ENCODE measurements at places on chromosomes 1 and 21.

GRCh38 chr1:2334883-2335534 is 56.3 kb downstream of the MORN1 start:
- no peak for DNase-seq

DNA sequence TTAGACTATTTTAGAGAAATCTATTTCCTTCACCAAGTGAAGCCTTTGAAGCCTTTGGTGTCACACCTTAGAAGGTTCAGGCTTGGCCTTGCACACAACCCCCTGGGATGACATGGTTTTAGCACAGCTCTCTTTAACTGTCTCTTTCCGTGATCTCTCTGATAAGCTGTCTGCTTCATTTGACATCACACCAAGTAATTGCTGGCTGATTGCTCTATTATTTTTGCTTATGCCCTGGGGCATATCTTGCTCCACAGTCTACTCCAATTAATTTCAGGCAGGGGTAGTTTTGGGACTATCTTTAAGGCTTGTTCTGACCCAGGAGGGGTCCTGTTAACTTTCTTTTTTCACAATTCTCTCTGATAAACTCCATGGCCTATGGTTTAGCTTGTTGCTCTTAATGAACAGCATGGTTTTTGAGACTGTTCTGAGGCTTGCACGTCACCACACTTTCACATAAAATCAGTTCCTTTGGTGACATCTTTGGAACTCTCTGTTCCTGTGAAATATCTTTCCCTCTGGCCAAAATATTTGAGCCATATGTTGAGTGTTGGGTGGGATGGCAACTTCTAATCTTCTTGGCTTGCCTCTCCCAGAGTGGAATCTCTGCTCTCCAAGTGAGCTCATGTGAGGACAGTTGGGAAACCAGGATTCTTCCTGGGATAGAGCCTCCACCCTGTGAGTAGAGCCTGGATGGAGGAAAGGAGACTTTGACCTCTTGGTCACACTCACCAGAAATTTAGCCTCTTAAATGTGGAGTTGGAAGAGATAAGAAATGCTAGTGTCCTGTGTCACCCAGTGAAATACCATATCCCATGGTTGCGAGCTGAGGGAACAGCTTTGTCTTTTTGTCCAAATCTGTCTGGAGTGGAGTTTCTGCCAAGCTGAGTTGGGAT is 63.6 kb downstream of the MAP3K21 start:
- DNase-seq = no peak

DNA sequence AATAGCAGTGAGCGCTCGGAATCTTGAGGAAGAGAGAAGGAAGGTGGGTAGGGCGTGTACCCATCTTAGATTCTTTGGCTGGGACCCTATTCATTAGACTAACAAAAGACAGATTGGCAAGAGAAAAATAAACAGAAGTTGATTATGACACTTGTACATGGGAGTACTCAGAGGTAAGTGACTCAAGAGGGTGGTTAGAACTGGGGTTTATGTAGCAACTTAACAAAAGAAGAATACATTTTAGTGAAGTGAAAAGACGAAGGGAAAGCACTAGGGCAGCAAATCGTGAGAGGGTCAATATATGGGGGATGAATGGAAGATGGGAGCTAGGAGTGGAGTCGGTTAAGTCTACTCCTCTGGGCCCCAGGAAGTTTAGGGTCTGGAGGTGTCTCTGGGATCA is 25.8 kb upstream of the RCC2 start:
- no peak for DNase-seq

DNA sequence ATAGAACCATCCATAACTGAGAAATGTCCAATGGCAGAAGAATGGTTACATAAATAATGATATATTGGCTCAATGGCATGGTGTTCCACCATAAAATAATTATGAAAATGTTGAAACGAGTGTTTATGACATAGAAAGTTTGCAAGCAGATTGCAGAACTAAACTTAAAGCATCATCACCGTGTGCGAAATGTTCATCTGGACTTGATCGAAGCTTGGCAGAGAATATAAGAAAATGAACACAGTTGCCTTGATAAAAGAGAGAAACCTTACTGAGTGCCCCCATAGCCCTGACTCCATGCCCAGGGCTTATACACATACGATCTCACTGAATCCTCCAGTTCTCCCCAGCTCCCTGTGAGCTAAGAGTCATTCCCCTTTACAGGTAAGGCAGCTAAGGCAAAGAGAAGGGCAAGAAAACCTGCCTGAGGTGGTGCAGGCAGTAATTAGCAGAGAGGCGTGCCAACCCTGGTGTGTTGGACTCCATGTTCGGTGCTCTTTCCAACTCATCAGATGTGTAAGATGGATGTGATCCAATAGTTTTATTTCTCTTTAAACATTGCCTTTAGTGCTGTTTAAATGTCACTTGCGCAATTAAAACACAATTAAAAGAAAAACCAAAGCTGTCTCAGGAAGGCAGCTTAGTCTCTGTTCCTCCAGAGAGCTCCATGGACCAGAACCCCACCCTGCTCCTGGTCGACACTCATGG is 21.8 kb upstream of the SPOCD1 start:
- no peak for DNase-seq

GRCh38 chr1:31640964-31641363 is 3.7 kb downstream of the PEF1 start:
- no peak for DNase-seq

GRCh38 chr1:96016219-96016618 is 705.4 kb upstream of the PTBP2 start:
- no peak for DNase-seq

- no peak for DNase-seq
These were observed 61.5 kb upstream of the KLHDC7A start for GRCh38 chr1:18419113-18419844.

DNA sequence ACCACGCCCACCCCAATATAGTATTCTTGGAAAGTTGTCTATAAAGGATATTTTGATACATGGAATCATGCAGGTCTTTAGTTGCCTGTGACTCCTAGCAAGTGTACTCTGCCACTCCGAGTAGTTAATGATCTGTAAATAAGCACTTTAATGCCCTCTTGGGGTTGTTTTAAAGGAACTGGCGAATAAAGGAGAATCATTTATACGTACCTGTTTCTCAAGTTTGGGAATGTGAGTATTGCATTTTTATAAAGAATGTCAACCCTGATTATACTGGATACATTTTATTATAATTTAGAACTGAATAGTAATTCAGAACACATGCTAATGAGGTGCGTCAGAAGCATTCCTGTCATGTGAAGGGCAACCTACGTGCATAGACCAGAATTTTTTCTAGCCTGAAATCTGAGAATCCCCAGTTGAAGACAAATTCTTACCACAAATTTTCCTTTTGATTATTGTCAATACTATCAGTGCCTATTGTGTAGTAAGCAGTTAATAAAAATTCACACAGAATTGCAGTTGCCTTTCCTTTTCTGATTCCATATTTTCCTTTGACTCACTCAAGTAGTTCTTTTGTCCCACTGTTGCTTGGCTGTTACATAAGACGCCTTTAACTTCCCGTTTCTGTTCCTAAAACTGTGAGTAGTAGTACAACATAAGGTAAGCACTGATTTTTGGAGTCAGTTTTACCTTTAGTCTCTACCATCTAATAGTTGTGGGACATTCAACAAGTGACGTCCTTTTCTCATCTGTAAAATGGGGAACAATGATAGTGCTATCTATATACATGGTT is 5.1 kb downstream of the AHCYL1 start:
- no peak for DNase-seq

DNA sequence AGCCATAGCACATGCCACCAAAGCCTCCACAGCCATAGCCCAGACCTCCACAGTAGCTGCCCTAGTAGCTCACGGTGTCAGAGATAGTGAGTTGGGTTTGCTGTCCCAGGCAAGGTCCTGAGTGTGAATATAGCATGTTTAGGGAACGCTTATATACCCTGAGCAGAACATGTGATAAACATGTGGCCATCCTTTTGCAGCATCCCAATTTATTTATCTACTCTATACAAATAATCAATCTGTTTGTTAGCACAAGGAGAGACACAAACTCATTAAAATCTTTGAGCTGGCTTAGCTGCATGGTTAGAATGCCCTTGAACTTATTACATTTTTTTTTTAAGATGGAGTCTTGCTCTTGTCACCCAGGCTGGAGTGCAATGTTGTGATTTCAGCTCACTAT is at the start of gene KRTAP19-2:
Gene KRTAP19-2 (minus strand): TSS at position 101 of the 400 bp plus-strand sequence. CDS start 88 bp downstream, at position 13.
- no peak for DNase-seq

DNA sequence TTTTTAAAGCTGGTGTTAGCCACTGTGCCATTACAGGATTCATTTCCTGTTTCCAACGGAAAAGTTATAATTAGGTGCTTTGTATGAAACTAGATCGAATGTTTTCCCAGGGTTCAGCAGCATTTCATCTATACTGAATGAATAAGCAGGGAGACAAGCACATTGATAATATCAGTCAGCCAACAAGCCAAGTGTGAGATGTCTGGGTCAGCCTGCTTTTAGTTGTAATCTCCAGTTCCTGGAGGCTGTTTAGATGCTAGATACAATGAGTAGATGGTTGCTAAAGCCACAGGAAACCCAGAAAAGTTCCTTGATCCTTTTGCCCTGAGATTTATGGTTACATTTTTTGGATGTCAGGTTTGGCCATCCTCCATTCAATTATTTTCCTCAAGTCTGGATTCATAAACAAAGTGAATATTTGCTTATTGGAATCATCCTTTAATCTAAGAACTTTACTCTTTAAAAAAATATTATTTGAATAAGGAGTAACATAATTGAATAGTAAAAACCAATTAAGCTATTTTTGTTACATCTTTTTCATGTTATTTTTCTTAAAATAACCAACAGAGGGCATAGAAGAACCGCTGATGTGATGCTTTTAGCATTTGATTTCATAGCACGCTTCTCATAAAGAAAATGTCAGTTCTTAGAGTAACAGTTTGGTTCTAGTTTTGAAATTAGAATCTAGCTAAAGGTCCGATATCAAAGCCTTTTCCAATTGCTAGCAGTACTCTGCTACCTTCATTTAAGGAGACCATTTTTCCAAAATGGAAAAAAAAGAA is 76.6 kb downstream of the HSPA13 start:
- DNase-seq = no peak

GRCh38 chr1:208228550-208228949 is 15.6 kb downstream of the PLXNA2 start:
- DNase-seq = no peak

Measured in stimulated activated CD8-positive, alpha-beta memory T cell treated with anti-CD3 and anti-CD28 coated beads, Interleukin-2, amount 100 ng/mL, for 1 hour (primary cell).